GM12891 (cell line): ENCODE measurements at places on chromosomes 5 and 9.

DNA sequence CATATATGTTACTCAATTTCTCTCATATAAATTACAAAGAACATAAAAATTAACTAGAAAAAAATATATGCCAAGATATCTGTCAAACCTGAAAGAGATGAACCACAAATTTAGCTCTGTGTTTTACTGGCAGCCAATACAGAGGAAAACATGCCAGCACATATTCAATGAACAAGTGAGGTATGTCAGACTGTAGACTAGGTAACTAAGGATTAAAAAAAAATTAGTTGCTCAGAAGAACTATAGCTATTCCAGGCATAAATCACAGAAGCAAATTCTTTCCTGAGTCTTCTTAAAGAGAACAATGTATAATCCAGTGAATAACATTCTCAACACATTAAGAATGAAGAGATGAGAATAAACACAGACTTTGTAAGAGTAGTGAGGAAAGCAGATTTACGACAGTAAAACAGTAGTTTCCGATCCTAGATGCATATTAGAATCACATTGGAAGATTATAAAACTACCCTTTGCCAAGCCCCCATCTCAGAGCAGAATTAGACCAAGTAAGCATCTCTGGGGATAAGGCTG lies 20.6 kb upstream of the CAAP1 start:
- DNase-seq, result no peak

DNA sequence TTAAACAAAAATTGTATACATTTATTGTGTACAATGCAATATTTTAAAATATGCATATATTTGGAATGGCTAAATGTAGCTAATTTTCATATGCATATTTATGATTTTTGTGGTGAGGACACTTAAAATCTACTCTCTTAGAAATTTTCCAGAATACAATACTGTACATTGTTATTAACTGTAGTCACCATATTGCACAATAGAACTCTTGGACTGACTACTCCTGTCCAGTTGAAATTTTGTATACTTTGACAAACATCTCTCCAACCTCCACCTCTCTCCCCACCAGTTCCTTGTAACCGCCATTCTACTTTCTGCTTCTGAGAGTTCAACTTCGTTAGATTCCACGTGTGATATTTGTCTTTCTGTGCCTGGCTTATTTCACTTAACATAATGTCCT lies 49.2 kb upstream of the TAF11L2 start:
- DNase-seq, result no peak

DNA sequence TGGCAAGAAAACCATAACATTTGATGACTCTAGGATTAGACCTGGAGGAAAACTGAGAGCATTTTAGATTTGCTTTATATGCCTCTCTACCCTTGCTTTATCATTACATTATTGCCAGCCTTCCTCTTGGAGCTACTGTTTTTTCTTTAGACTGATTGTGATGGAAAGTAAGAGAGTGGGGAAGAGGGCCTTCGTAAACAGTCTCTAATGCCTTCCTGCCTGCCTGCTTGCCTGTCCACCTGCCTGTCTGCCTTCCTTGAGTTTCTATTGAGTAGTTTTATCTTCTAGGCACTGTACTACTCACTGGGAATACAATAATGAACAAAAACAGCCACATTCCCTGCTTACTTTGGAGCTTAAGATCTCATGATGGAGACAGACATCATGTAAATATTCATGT lies 189.3 kb downstream of the TRPM3 start:
- DNase-seq, result no peak

DNA sequence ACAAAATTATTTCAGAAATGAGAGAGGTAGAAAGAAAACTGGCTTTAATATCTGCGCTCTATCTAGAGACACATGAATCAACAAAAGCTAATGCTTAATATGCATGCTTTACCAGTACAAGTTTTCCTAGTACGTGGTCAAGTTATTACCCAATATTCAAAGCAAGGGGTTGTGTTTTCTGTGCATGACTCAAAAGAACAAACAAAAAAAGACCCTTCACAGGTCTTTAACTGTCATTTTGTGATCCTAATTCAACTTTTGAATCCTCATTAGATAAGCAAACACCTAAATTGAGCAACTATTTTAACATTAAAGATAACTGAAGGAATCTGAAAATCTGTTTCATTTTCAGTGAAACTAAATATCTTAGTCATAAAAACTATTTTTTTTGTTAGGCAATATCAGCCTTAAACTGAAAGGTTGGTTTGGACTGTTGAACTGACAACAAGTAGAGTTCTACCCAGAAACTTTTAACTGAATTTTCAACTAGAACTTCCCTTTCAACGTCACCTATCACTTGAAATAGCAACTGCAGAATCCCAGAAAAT lies 12.5 kb downstream of the ST8SIA4 start:
- no peak for DNase-seq

DNA sequence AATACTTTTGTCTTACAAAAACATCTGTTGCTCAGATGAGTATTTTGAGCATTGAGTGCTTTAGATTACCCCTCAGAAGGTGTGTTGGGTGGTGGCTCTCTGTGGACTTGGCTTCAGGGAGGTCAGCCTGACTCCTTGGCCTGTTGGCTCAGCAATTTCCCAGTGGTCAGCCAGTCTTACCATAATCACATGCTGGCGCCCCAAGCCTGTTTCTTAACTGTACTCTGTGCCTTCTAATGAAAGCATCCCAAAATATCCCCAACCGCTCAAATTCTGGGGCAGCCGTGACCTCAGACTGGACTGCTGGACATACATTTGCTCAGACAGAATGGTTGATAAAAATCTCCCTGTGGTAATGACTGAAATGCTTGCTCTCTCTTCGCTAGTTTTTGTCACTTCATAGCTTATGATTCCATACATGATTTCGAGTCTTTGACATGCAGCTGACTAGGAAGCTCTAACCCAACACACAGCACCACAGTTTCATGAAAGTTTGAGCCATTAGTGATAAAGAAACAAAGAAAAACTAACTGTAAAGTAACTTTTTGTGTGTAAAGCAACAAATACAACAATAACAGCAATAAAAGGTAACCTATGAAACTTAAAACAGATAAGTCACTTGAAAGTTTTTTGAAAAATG lies 562.2 kb upstream of the MEF2C start:
- DNase-seq, result no peak

DNA sequence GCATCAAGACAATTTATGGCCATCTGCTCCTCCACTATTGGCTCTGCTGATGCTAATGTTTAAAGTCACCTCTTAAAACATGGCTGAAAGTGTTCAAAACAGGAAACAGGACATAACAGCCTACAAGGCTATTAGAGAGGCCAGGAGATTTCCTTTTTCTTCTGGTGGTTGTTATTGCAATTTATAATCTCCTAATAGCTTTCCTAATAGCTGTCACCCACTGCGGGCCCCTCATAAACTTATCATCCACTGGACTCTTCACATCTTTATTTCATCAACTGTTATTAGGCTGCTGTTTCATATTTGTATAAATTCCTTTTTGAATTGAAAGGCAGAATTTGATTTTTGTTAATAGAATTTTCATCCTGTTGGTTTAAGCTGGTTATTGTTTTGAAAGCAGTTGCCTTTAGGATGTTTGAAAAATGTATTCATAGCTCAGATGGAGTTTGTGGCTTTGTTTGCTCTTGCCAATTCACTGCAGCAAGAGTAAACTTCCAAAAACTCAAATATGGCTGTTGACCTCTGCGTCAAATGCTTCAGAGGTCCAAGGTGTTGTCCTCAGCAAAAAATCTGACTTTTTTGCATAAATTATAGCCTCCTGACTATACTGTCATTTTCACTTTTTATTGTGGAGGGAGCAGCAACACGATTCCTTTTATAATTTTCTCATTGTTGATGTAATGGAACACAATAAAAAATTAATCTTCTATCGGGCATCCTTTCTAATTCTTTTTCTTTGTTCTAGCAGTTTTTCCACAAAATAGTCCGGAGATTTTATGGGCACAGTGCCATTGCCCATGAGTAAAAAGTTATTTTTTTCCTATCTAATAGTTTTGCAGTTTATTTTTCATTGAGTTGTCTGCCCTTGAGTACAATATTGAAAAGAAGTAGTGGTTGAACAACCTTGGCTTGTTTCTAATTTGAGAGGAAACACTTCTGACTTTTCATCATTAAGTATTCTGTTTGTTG lies 69.3 kb downstream of the MAT2B start:
- no peak for DNase-seq

GRCh38 chr5:150172145-150172544 lies 5.6 kb downstream of the CDX1 start:
- DNase-seq, result no peak

GRCh38 chr9:123660691-123661466 lies 269.0 kb downstream of the DENND1A start:
- DNase-seq, result no peak

DNA sequence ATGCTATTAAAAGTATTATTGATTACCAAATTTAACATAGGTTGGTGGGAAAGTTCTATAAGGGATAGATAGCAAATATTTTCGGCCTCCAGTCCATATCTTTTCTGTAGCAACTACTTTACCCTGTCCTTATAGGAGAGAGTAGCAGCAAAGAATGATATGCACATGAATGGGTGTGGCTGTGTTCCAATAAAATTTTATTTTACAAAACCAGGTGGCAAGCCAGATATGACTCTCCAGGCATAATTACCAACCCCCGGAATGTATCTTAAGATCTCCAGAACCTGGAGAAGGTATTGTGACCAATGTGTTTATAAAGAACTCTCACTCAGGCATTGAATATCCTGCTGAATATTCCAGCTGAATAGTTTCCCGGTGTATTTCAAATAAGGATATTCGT lies 1461.2 kb downstream of the MAT2B start:
- DNase-seq, result no peak

GRCh38 chr5:151699071-151699901 lies 12.6 kb upstream of the SPARC start:
- DNase-seq, result no peak

- DNase-seq, result no peak
These were observed 43.5 kb downstream of the IRX1 start for GRCh38 chr5:3639175-3639574.

GRCh38 chr5:176131771-176132170 lies 106.5 kb upstream of the SIMC1 start:
- DNase-seq, result no peak

GRCh38 chr5:177233206-177233605 lies 70.3 kb downstream of the RAB24 start:
- no peak for DNase-seq

GRCh38 chr9:3856592-3856991 lies 330.8 kb upstream of the RFX3 start:
- no peak for DNase-seq
